ENCODE measurements at places on chromosomes 3 and 15.

DNA sequence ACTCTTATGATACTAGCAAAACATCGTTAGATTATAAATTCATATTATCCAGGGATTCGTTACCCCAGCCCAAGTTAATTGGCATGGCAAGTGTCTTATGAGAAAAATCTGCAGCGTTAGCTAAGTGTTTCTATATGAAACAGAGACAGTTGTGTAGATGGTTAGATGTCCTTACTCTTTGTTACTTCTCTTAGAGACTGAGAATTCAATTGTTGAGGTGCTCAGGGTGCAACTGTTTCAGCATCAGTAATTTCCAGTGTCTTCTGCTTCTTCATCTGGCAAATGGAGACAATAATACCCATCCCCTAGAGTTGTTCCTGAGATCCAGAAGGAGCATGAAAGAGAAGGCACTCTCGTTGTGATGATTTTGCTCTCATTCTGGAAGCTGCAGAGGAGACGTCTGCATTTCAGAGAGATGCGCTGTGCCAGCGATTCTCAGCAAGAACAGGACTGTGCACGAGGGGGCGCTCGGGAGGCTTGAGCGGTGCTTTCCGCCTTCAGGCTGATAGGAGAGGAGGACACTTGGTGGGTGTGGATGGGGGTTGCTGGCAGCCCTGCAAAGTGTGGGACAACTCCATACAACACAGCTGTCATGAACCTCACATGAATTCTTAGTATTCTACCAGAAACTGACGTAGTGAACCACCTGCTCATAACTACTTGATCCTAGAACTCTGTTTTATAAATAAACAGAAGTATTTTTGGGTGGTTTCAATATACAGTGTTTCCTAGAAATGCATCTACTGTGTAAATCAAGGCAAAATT is 39.7 kb upstream of the SPSB4 start:
- peak; percentile 59 for DNase-seq

DNA sequence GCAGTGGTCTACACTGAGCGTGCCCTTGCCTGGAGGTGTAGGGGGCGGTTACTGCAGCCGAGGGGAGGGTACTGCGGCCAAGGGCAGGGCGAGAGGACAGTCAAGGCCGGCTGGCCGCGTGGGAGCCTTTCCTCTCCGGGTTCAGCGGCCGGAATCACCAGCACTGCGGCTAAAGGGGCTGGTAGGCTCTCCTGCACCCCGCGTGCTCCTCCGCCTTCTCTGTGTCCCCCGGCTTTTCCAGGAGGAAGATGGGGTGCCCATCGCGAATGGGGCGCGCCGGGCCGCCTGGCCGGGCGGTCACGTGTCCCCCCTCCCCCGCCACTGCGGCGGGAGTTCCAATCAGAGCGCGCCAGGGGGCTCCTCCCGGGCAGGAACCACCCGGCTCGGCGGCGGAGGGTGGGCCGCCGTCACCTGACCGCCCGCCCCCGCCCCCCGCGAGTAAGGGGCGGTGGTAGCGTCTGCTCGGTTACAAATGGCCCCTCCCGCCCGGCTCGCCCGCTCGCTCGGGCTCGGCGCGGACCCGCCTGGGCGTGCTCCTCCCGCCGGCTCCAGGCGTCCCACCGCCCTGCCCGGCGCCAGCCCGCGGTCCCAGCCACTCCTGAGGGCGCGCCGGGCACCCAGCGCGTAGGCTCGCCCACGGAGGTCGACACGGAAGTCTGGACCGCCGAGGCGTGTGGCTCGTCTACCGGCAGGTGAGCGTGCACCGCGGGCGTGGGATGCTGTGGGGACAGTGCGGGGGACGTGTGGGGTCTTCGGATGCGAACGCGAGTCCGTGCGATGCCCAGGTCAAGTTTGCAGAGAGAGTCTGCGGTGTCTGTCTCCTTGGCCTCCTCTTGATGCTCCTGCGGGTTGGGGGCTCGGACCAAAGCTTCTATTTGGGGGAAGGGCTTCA is 242.6 kb upstream of the TOPAZ1 start:
- peak; percentile 74 for DNase-seq

- DNase-seq, result no peak
Measured at GRCh38 chr3:177401375-177401774, 204.1 kb upstream of the TBL1XR1 start.

GRCh38 chr15:82810061-82810889 is 847 bp downstream of the WHAMM start:
- peak; percentile 45 for DNase-seq

DNA sequence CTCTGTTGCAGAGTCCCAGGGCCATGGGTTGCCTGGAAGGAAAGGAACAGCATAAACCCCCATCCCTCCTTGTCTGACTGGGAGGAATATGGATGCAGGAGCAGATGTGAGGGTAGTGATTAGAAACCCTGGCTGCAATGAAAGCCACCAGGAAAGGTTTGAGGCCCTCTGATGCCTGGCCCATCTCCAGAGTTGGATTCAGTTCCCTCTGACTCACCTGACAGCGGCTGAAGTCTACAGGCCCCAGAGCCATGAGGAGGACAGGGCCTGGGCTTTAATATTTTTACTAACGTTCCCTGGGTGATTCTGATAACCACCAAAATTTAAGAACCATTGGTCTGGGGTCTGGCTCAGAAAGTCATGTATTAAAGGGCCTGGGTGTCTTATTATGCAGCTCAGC is 214.0 kb downstream of the EPHB1 start:
- DNase-seq, result peak; percentile 2

GRCh38 chr3:122076491-122077292 is 21.5 kb downstream of the CD86 start:
- DNase-seq, result peak; percentile 4

GRCh38 chr15:58431221-58432149 is at the start of gene LIPC:
Gene LIPC, plus strand, starts transcription at chr15:58431991. Its CDS starts 42 bp downstream, at chr15:58432033.
- DNase-seq, result no peak
